ENCODE measurements at places on chromosomes 3 and 15. TPM values are rescaled to one million over a fixed set of nuclear protein-coding genes. Genes with fewer than 3 reads are reported as not detected.

DNA sequence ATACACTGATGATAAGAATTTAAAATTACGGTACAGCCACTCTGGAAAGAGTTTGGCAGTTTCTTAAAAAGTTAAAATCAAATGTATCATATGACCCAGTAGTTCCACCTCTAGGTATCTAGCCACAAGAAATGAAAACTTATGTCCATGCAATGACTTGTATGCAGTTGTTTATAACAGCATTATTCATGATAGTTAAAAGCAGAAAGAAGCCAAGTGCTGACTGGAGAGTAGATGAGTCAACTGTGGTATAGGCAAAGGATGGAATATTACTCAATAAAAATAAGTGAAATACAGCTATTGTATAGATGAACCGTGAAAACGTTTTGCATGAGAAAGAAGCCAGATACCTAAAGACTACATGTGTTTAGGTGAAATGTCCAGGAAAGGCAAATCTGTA lies 14.8 kb downstream of the GPR87 start:
- DNase-seq: no peak

CD200 gene
- 34.5 TPM for total RNA-seq

INAFM2 gene
- total RNA-seq: 7.4 TPM

- no peak for DNase-seq
Observed at GRCh38 chr15:70063261-70063925, 34.3 kb downstream of the TLE3 start.

GRCh38 chr15:60345598-60345997 lies 52.2 kb downstream of the ANXA2 start:
- DNase-seq: no peak

- DNase-seq: no peak
Observed at GRCh38 chr3:127491909-127492308, 98.6 kb downstream of the TPRA1 start.

DNA sequence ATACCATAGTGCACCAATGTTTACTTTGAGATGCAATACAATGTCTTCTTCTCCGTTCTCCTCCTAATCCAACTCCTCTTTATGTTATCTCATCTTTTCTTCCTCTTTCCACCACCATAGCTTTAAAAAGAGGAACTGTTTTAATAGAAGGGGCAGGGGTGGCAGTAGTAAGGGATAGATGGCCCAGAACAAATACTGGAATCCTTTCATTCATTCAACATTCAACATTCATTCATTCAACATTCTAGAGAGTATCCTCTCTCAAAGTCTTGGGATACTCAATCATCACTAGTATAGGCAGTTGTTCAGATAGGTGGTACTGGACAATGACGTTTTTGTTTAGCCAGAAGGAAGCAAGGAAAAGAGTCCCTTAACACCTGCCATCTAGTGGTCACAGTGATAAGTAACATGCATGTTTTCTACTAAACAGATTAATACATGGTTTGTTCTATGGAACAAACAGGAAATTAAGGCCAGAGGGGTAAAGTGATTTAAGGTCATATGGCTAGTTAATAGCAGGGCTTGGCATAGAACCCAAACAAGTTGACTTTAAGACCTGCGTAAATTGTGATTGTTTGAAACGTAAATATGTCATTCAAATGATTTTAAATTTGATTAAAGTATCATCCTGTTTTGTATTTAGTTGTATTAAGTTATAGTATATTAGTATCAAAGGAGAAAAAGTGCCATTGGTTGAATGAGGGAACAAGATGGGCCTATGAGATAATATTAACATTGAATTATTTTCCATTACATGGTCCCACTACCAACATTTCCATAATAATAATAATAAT lies 26.9 kb upstream of the EHHADH start:
- DNase-seq: no peak

DNA sequence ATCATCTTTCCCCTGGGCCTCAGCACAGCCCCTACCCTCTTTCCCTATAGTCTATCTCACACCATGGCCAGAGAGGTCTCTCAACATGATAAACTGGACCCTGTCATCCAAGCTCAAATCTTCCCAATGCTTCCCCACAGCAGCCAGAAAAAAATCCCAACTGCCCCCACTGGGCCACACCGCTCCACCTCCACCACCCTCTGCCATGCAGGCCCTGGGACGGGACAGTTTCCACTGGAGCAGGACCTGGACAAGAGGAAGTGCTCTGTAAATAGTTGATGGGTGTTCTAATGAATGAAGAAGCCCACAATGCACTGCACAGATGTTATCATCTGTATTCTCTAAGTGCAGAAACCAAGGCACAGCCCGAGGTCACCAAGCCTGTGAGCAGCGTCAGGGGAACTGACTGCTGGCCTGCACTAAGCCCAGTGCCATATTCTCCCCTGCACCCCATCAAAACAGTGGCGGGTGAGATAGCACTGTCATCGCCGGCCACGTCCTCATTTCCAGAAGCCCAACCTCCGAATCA lies 161.1 kb downstream of the NUP210 start:
- no peak for DNase-seq

GP9 gene
- total RNA-seq: not detected

ARL13B gene
- 12.9 TPM for total RNA-seq

GRCh38 chr3:194255252-194256039 lies 95.7 kb downstream of the CPN2 start:
- DNase-seq: peak; percentile 66

- DNase-seq: no peak
Observed at GRCh38 chr3:157351981-157352380, 84.7 kb upstream of the PTX3 start.

DNA sequence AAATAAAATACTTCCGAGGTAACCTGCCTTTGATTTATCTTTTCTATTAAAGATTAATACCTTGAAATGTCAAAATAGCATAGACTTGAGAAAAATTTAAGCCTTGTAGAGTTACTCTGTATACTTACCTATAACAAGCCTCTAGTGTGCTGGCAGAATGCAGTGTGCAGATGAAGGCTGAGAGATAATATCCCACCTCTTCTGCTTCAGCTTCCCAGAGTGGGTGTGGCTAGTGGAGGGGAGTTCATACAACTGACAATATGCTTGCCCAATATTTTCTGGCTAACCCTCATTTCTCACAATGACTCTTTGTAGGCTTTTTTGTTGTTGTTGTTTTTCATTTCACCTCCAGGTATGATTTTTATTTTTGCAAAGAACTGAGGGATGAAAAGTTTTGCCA lies 15.7 kb upstream of the ZBTB20 start:
- no peak for DNase-seq

CORO2B gene
- total RNA-seq: 0.19 TPM

Measured in activated CD4-positive, alpha-beta memory T cell treated with anti-CD3 and anti-CD28 coated beads for 36 hours (primary cell).